Effector CD8-positive, alpha-beta T cell (primary cell): ENCODE measurements at places on chromosomes 13 and 19.

- DNase-seq: no peak
These were observed 4.9 kb upstream of the HTR2A start for GRCh38 chr13:46901721-46902120.

GRCh38 chr13:43086181-43086580, 62.8 kb downstream of the DNAJC15 start:
- DNase-seq: no peak

- no peak for DNase-seq
These were observed 26.2 kb downstream of the ELF1 start for GRCh38 chr13:40992678-40993518.

- DNase-seq: no peak
These were observed 13.3 kb downstream of the CAPN12 start for GRCh38 chr19:38730731-38731589.

GRCh38 chr13:40993987-40994386, 25.1 kb downstream of the ELF1 start:
- no peak for DNase-seq

DNA sequence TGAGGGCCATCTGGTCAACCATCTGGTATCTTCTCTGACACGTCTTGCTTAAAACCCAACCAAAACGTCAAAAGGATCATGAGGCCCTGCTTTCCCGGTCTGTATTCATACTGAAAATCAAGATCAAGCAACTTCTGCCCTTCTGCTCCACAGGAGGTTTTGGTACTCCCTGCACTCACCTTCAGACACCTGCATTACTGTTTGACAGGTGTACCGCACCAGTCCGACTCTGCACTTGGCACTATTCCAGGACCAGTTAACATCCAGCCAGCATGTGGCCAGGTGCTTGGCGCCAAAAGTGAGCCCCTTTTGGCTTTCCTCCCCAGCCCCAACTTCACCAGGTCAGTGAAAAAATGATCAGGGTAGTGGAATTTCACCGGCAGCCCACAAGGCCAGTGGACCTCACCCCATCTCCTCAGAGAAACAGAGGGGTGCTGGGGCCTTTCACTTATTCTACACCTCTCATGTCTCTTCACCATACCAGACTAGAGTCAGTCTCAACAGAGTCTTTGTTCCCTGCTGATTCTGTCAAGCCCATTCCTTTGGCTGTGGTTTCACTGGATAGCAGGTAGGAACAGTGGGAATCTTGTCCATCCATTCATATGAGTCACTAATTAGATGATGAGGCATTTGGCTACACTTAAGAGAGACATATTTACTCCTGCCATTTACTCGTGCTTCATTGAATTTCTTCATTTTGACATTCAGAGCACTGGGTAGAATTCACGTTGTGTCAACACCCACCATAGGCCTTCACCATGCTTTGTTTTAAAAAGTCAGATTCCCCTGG, 85.3 kb downstream of the ZNF726 start:
- DNase-seq: no peak
